Gastrocnemius medialis (tissue), 4 donors: ENCODE measurements at places on chromosomes 5 and 9. TPM values are rescaled to one million over a fixed set of nuclear protein-coding genes. Genes with fewer than 3 reads are reported as not detected.

GRCh38 chr9:136605988-136606660 lies 56.6 kb upstream of the EGFL7 start:
- no peak for DNase-seq

Gene IFNA13
- not detected for total RNA-seq

- no peak for DNase-seq
Observed at GRCh38 chr5:103755974-103756373, 193.4 kb upstream of the NUDT12 start.

Gene PCDHGB4
- 0.88 TPM for total RNA-seq

Gene TAF11L5
- total RNA-seq, result not detected

GRCh38 chr9:129665389-129665775 lies at the start of gene PRRX2:
PRRX2 (plus strand) TSS chr9:129665647; CDS start chr9:129665868, 221 bp downstream.
- DNase-seq, result no peak
